Stimulated activated CD8-positive, alpha-beta memory T cell treated with anti-CD3 and anti-CD28 coated beads, Interleukin-4, amount 100 ng/mL, for 1 hour (primary cell): ENCODE measurements at places on chromosomes 6 and 20.

- DNase-seq: no peak
Observed at GRCh38 chr20:56592817-56593216, 36.3 kb upstream of the TFAP2C start.

DNA sequence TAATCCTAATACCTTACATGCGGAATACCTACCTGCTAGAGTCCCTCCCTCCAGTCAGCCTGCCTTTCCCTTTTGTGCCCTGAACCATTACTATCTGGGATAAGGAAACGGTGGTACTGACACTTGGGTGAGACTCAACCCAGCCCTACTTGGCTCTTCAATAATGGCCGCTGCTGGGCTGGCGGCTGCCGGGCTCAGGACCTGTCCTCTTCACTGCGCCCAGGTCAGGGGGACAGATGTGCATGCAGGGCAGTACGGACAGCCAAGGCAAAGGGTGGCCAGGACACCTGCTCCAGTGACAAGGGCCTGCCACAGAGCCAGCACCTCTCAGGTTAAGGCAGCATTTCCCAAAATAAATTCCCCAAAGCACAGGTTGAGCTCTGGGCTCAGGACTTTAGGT, 29.9 kb downstream of the UBE2V1 start:
- DNase-seq: no peak

GRCh38 chr6:72941751-72942150, 283.5 kb downstream of the KHDC1L start:
- no peak for DNase-seq

GRCh38 chr6:164929408-164929977, 379.9 kb downstream of the C6orf118 start:
- no peak for DNase-seq

DNA sequence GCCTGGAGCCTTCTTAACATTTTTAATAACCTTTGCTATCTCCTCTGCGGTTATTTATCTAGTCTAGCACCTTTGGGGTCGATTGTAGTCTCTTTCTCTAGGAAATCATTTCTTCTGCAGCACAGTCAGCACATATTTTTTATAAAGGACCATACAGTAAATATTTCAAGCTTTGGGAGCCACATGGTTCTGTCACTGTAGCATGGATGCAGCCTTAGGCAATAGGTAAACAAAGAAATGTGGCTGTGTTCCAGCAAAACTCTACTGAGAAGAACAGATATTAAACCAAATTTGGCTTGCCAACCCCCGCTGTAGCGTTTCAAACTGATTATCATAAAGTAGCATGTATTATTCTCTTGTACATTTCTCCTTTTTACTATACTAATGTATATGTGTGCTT, 95.7 kb downstream of the SLC23A2 start:
- DNase-seq: no peak

DNA sequence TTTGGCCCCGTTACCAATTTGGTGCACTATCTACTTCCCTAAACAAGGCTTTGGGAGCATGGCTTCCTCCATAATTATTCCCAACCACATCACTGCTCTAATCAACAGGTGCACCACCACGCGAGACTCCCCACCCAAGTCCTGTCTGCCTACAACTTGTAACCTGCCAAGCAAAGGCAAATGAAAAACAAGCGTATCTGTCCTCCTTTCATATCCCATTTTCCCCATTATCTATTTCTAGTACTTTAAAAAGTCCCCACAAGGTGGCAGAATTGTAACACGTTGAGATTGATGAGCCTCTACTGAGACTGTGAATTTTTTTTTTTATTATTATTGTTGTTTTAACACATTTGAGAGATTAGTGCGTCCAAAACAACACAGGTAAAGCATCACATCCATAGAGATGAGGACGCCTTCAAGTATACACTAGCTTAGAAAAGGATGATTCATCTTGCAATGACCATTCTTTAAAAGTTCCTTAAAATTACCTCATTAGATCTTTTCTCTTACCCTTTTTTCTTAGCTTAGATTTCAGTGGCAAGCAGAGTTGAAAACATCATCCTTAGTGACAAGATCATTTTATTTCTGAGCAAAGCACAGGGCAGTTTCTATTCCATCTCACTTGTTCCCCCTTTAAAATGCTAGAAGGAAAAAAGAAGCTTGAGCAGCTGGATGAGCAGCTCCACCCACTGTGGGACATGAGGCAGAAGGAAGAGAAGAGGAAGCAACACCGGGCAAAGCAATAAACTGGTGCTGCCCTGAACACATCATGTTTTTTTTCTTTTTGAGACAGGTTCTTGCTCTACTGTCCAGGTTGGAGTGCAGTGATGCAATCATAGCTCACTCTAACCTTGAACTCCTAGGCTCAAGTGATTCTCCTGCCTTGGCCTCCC, 210.8 kb downstream of the ARHGAP18 start:
- DNase-seq: no peak

GRCh38 chr6:100096341-100096740, 102.3 kb upstream of the MCHR2 start:
- DNase-seq: no peak

DNA sequence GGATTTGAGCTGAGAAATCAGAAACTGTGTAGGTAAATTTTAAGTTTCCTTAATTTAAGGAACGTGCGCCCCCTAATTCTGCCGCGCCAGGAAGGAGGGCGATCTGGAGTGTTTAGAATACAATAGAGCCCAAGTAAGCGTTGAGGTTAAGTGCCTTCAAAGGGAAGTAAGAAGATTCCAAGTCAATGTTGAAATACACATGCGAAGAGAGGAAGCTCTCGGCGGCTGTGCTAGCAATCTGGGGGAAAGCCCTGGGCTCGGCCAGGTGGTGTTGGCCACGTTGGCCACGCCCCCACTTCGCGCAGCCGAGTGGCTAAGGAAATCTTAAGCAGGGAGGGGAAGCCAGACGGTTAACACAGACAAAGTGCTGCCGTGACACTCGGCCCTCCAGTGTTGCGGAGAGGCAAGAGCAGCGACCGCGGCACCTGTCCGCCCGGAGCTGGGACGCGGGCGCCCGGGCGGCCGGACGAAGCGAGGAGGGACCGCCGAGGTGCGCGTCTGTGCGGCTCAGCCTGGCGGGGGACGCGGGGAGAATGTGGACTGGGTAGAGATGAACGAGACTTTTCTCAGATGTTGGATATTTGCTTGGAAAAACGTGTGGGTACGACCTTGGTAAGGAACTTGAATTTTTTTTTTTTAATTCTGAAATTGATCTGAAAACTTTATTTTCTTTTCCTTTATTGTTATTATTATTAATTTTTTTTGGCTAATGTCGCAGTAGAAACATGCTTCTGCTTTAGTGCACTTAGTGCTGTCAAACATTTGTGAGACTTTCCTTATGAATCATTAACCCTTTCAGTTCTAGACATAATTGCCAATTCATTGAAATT, at the start of gene PRDM1:
Gene PRDM1 (plus strand): TSS at position 353 of the 830 bp plus-strand sequence. CDS start 218 bp downstream, at position 571.
- peak; percentile 42 for DNase-seq

DNA sequence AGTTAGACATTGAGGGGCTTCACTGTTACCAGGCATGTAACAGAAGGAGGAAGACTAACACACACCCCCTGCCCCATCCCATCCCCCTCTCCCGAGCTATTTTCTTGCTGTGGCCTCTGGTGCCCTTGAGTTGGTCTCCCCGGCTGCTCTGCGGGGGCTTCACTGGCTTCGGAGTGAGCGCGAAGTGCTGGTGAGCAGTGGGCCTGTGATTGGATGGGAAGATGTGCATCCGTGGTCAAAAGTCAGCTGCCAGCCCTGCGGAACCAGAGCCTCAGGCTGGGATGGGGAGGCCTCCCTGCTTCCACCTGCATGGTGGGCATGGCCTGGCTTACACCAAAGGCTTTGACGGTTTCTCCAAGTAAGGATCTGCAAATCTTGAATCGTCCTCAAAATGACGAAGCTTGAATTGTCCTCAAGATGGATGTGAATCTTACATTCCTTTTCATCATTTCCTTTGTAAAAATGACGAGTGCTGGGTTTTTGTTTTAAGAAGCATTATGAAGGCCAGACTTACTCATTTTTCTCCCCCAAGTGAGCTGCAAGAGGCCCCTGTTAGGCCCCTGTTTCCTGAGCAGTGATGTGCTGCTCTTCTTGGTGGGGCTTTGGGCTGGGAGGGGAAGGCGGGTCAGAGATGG, 23.7 kb downstream of the SPATA2 start:
- DNase-seq: no peak

DNA sequence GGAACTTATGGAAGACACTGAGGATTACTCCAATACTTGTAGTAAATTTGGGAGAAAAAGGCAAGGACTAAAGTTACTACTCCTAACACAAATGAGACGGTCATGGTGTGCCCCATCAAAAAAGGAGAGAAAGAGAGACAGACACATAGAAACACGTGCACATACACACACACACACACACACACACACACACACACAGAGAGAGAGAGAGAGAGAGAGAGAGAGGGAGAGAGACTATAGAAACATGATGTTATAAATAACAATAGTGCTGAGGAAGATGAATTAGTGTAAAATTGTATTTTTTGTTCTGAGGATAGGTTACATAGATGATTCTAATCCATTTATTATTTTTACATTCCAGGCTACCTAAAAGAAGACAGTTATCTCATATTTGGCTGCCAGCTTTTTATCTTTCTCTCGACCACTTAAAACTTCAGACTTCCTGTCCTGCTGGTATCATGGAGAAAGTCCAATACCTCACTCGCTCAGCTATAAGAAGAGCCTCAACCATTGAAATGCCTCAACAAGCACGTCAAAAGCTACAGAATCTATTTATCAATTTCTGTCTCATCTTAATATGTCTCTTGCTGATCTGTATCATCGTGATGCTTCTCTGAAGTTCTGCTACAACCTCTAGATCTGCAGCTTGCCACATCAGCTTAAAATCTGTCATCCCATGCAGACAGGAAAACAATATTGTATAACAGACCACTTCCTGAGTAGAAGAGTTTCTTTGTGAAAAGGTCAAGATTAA, 10.5 kb downstream of the PLN start:
- no peak for DNase-seq

DNA sequence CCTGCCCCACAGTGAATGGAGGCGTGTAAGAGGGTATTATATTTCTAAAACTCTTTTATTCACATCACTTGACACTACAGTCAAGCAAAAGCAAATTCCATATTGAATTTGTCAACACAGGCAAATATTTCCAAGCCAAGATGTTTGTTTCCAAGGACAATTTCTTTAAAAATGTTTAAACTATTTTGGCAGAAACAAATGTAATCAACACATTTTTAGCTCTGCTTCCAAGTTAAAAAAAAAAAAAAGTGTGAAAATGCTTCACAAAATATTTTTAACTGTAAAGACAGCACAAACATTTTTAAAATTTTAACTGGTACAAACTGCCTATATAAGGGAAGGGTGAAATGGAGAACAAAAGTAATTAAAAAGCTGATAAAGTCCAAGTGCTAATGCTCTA, 44.9 kb upstream of the DST start:
- DNase-seq: no peak

GRCh38 chr6:155975506-155975905, 519.9 kb upstream of the NOX3 start:
- DNase-seq: no peak

DNA sequence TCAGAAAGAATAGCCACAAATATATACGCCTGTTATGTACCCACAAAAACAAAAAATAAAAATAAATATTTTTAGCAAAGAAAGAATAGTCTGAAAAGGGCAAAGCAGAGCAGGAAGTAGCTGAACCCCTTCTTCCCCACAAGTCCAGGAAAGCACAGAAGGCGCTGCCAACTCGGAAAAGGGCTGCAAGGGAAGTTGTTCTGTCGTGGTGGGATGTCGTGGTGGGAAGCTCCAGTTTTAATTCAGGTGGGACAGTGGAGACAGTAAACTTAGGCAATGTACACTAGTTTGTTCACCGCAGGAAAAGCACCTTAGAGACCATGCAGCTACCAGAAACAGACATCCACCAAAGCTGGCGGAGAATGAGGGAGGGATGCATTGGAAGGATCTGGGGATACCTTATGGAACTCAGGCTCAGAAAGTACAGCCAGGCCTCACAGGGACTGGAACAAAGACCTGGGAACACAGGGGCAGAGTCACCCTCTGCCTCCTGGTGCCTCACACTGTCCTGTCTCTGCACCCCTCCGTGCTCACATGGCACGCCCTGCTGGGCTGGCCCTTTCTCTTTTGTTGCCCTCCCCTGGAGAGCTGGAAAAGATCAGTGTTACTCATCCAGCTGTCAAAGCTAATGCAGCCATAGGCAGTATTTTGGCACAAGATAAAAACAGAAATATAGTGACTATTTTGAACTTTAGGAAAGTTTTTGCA, 3.3 kb upstream of the APMAP start:
- DNase-seq: no peak

GRCh38 chr20:57532104-57532503, 7.2 kb upstream of the CTCFL start:
- no peak for DNase-seq

DNA sequence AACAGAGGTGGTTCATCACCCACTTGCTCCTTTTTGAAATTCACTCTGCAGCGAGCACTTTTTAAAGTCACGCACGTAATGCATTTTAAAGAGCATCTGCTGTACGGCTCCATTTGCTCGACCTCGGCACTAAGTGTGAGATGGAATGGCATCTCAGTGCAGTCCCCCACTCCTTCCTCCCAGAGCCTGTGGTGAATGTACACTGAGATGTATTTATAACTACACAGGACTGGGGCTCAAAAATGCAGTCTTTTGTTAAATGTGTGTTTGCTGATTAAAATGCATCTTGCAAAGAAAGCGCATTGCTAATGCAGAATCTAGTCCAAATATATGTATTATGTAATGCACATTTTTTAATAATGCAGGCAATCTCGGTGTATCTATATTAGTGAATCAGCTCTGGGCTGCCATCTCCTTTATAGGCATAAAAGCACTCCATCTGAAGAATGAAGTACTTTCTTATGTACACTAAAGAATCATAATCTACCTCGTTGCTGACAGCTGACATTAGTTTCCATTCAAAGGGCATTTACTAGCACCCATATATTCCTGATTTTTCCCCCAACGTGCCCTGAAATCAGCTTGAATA, 14.0 kb downstream of the GNAS-AS1 start:
- DNase-seq: no peak

GRCh38 chr6:20352346-20352745, 49.3 kb upstream of the E2F3 start:
- no peak for DNase-seq

DNA sequence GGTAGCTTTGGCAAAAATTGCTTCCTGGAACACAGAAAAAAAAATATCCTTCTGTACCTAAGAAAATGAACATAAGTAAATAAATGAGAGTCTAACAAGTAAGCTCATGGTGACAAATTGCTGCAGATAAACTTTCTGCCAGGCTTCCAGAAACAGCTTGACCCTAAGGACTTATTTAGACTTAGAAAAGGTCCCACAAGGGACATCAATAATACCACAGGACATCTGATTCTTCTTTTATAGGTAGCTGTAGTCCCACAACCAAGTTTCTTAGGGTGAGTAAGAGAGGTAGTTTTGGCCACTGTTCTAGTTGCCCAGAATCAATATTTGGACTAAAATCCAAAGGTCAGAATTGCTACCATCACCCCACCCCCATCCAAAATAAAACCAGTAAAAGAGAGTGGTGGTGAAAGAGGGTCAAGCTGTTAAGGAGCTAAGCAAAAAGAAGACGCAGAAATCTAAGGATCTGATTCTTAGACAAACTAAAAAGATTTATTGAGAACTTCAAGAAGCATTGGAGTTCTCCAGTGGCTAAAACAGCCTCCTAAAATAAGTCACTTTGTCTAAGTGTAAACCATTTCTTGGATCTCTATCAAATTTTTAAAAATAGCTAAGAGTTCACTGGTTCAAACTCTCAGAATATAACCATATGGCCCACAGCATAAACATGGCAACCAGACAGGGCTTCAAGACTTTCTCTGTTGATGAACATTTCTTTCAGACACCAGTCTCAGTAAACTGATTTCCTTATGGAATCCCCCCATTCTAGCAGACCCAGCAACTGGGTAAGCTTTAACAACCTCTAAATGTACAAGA, 180.6 kb downstream of the PTPRK start:
- DNase-seq: no peak
